Breast epithelium (tissue), 4 donors: ENCODE measurements at places on chromosomes 2 and 18. TPM values are rescaled to one million over a fixed set of nuclear protein-coding genes. Genes with fewer than 3 reads are reported as not detected.

- DNase-seq = peak; percentile 53
Observed at GRCh38 chr2:197201874-197202273, 108.7 kb downstream of the ANKRD44 start.

GRCh38 chr2:21656330-21657075, 532.7 kb downstream of the TDRD15 start:
- DNase-seq = no peak

- no peak for DNase-seq
Observed at GRCh38 chr2:127451981-127452380, 33.8 kb downstream of the PROC start.

DNA sequence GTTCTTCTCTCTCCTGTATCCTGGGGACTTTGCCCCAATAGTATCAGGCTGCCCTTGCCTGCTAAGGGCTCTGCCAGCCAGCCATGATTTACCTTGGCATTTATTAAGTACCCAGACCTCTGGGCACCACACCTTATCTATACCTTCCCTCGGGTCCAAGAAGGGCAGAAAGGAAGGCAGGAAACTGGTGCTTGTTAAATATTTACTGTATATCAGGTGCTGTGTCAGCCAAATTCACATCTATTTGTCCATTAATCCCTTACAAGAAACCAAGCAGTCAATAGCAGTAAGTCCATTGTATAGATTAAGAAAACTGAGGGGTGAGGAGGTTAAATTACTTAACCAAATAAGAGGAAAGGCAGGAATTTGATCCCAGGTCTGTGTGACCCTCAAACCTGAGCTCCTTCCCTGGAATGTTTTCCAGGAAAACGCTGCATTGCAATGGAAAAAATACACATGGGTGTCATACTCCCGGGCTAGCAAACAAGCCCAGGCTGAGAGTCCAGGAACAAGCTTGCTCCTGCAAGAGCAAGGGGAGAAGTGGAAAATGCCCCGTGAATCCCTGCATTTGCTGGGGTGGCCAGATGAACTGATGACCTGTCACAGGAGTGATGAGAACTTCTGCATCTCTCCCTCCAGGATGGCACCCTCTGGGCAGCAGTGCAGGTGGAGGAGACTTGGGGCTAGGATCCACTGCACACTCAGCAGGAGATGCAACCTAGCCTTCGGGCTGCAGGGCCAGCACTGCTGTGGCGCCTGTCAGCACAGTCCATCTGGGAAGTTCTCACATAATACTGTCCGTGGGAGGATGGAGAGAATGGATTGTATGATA, 30.4 kb downstream of the CIB4 start:
- DNase-seq = no peak

DNA sequence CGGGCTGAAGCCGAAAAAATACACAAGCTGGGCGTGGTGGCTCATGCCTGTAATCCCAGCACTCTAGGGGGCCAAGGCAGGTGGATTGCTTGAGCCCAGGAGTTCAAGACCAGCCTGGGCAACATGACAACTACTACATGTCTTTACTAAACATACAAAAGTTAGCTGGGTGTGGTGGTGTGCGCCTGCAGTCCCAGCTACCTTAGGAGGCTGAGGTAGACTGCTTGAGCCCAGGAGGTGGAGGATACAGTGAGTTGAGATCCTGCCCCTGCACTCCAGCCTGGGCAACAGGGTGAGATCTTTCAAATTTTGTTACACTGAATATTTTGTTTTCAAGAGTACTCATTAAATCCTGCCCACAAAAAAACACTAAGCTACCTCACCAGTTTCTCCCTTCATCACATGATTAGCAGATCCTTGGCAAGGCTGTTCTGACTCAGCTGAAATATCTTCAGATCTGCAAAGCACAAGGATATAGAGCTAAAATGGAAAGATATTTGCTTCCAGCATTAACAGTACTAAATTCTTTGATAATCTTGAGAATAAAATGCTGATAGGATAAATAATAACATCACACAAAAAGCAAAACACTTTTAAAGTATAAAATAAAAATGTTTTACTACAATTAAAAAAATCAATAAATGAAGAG, 28.2 kb upstream of the MCM6 start:
- no peak for DNase-seq

GRCh38 chr18:56505293-56505692, 133.1 kb downstream of the TXNL1 start:
- no peak for DNase-seq

GRCh38 chr18:67525328-67526099, 9.0 kb upstream of the DSEL start:
- DNase-seq = peak; percentile 71

DNA sequence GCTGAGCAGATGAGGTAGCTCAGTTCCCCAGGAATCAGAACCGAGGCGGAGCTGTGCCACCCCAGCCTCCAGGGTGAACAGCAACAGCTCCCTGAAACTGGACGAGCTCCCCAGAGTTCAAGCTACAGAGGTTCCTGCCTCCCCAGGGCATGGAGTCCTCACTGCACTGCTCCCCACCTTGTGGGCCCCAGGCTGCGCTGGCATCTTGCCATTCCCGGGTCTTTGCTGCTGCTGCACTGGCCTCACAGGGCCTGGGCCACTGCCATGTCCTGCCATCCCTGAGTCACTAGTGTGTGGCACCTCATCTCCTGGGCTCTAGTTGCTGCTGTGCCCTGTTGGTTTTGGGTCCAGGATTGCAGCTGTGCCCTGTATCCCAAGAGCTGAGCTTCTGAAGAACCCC, 166.9 kb downstream of the SNTG2 start:
- DNase-seq = no peak

- no peak for DNase-seq
Observed at GRCh38 chr2:17814601-17815000, 1.7 kb upstream of the MSGN1 start.

GRCh38 chr2:38620282-38620977, 17.7 kb upstream of the HNRNPLL start:
- no peak for DNase-seq

DNA sequence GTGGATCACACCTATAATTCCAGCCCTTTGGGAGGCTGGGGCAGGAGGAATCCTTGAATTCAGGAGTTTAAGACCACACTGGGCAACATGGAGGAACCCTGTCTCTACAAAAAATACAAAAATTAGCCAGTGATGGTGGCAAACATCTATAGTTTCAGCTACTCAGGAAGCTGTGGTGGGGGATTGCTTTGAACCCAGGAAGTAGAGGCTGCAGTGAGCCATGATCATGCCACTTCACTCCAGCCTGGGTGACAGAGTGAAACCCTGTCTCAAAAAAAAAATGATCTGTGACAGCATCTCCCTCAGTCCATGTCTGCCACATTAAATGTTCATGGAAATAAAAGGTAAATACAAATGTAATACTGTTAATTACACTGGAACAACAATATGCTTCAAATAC, 121.4 kb upstream of the COL5A2 start:
- no peak for DNase-seq

DNA sequence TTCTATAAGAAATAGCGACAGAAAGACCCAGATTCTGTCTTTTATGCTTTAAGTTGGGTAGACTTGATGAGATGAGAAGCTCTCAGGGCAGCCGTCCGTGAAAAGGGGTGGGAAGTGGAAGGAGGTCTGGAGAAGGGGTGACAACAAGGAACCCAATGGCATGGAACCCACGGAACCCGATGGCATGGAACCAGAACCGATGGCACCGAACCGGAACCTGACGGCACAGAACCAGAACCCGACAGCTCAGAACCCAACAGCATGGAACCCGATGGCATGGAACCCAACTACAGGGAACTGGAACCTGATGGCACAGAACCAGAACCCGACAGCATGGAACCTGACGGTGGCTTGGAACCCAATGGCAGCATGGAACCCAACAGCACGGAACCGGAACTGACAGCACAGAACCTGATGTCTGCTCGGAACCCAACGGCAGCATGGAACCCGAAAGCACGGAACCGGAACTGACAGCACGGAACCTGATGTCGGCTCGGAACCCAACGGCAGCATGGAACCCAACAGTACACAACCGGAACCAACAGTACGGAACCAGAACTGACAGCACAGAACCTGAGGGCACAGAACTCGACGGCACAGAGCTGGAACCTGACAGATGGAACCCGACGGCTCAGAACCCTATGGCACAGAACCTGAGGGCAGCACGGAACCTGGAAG, 155.2 kb downstream of the TMEM18 start:
- DNase-seq = no peak

DNA sequence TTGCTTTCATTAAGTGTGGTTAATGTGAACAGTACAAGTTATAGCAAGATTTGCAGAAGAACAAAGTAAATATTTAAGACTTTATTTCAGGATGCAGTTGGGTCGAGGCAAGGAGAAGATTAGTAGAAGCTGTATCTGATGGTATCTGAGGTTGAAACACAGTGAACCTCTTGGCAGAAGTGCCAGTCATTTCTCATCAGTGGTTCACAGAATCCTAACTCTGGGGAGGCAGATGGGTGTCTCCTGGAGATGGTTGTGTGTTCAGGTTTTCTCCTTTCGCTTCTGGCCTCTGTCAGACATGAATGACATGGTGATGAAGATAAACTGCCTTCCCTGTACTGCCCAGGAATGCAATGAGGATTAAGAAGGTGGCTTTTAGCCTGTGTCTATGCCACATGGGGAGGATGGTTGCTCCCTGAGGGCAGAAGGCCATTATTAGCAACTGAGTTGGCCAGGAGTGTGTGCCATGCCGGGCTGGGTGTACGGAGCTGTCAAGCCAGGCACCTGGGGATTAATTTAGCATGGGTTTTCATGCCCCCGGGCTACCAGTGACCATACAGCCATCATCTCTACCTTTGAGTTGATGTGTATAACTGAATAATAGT, 28.0 kb downstream of the MGAT5 start:
- no peak for DNase-seq

- no peak for DNase-seq
Observed at GRCh38 chr2:36409335-36409734, 53.8 kb downstream of the CRIM1 start.

GRCh38 chr2:129070663-129071062, 752.0 kb upstream of the HS6ST1 start:
- DNase-seq = no peak

GRCh38 chr2:188187726-188188125, 103.9 kb upstream of the GULP1 start:
- no peak for DNase-seq

- no peak for DNase-seq
Observed at GRCh38 chr2:202589582-202589949, 45.2 kb upstream of the FAM117B start.

GRCh38 chr2:53334610-53335009, 433.0 kb upstream of the CHAC2 start:
- no peak for DNase-seq

GRCh38 chr18:6341709-6342108, 73.0 kb downstream of the L3MBTL4 start:
- DNase-seq = no peak

- peak; percentile 62 for DNase-seq
Observed at GRCh38 chr18:24426398-24427294, at the start of gene IMPACT. TSS of gene IMPACT (plus strand) at chr18:24426670. CDS start at chr18:24426757, 87 bp downstream.

GRCh38 chr2:149819356-149819957, 231.9 kb upstream of the MMADHC start:
- DNase-seq = no peak

- DNase-seq = no peak
Observed at GRCh38 chr2:1641523-1641922, 102.8 kb downstream of the PXDN start.

DNA sequence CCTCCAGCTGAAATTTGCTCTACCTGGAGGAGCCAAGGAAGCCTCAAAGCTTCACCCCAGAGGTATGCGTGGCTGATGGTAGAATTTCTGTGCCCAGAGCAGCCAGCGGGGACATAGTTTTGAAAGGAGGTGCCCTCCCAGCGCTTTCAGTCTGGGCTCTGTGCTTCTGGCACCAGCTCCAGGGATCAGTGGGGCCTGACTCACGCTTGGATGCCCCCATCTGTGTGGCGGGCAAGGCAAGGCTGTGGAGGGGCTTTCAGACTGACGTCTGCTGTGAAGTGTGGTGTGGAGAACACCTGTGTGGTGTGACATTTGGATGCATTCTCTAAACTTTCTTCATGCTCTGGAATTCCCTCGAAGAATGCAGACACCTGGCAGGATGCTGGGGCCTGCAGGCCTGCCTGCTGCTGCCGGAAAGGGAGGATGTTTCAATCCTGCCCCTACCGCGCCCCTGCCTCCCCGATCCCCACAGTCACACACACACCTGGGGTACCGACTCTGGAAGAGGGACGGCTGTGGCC, 84.1 kb downstream of the CTIF start:
- peak; percentile 51 for DNase-seq

GRCh38 chr2:60746318-60746717, 9.8 kb upstream of the PAPOLG start:
- no peak for DNase-seq

GRCh38 chr18:23871410-23871809, 143.1 kb upstream of the TTC39C start:
- DNase-seq = no peak

- DNase-seq = no peak
Observed at GRCh38 chr18:29063346-29063745, 886.4 kb upstream of the CDH2 start.

GRCh38 chr2:37720533-37721200, 49.2 kb upstream of the CDC42EP3 start:
- DNase-seq = no peak

DNA sequence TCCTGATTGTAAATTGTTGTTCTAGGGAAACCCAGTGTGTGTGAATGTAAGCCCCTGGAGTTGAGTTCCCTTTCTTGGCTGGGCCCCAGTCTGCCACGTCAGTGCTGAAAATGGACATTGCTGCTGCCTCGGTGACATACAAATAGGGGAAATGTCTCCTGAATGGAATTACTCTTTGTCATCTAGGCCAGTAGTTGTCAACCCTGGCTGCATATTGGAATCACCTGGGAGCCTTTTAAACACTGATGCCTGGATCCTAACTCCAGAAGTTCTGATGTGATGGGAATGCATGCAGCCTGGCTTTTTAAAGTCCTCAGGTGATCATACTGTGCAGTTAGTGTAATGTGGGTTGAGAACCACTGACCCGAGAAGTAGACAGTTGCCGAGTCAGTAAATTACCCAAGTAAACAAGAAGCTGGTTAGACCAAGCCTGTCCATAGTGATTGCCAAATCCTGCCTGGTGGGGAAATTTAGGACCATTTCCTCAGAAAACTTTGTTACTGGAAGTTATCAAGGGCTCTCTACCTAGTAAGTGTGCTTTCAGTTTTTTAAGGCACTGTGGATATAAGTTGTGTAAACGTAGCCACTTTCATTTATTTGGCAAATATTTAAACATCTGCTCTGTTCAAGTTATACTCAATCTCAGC, 27.6 kb upstream of the IL1R1 start:
- DNase-seq = no peak

The CFAP210 gene
- not detected for total RNA-seq

The TGFA gene
- total RNA-seq = 16.1 TPM

The ACTG2 gene
- total RNA-seq = 3.8 TPM

The SDC1 gene
- total RNA-seq = 51.8 TPM

The CABYR gene
- total RNA-seq = 0.64 TPM

The SLC9A4 gene
- total RNA-seq = not detected

The LIPG gene
- total RNA-seq = 0.16 TPM

The PDE1A gene
- 4.3 TPM for total RNA-seq

The UGT1A4 gene
- total RNA-seq = not detected

The GCKR gene
- 3.9 TPM for total RNA-seq

The KIDINS220 gene
- 87.2 TPM for total RNA-seq

The POTEF gene
- total RNA-seq = 4.2 TPM

The KCNG2 gene
- total RNA-seq = 1.6 TPM

The KCNJ3 gene
- total RNA-seq = under 0.01 TPM

The CNGA3 gene
- total RNA-seq = not detected

The CXCR2 gene
- total RNA-seq = 0.16 TPM

The TLX2 gene
- not detected for total RNA-seq

The SERPINB11 gene
- not detected for total RNA-seq

The POTEJ gene
- total RNA-seq = not detected

The RIT2 gene
- total RNA-seq = not detected

The SPDYA gene
- 4.2 TPM for total RNA-seq

The XRCC5 gene
- total RNA-seq = 227 TPM

The NEURL3 gene
- total RNA-seq = not detected

The REG3G gene
- total RNA-seq = not detected
